Left hindlimb (tissue), 1 donor: ENCODE measurements at places on chromosomes 12 and 14.

DNA sequence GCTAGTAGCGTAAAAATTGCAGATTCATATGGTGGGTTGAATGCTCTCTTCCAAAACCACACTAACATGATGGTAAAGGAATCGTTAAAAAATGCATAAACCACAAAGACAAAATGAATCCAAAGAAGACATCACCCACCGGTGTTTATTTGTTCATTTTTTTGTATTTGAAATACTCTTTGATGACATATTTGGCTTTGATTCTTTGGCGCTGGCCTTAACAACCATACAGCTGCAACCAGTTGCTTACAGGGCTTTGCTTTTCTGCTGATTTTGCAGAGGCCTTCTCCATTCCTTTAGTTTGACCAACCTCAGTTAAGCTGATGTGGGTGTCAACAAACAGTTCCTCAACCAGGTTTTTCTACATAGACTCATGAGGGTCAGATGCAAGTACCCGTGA lies 103.5 kb downstream of the CACNA1C start:
- no peak for DNase-seq

GRCh38 chr14:89748004-89748403 lies 206.5 kb downstream of the EFCAB11 start:
- DNase-seq = no peak

DNA sequence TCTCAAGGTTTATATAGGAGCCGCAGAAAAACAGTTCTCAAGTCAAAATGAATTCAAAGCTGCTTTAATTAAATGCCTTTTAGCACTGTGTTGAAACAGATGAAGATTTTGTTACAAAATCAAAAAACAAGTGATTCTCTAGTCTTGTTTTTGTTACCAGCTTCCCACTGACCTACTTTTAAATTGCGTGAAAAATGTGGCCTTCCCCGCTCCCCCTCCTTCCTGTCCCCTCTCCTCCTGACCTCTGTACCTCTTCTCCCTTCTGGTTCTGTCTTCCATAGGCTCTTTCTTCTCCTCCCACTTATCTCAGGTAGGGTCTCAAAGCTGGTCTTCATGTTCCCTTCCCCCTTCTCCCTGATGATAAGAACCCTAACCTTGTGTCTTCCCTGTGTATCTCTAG lies 90.0 kb upstream of the MDM1 start:
- no peak for DNase-seq

DNA sequence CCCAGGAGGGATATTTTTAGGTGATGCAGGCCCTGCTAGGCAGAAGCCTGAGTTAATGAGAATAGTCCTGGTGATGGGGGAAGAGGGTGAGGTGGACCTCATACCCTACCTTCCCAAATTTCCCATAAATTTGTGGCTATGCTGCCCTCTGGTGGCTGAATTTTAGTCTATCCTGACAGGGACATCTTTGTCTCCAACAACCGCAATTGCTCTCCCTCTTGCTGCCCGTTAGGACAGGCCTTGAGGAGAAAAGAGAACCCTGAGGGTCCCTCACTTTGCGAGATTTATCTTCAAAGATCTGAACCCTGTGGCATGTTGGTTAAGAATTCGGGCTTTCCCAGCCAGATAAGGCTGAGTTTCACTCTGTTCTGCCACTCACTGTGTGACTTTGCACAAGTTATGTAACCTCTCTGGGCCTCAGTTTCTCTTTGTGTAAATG lies 9.8 kb upstream of the ZNF385A start:
- no peak for DNase-seq

- no peak for DNase-seq
Observed at GRCh38 chr12:119145367-119145766, 33.4 kb upstream of the HSPB8 start.

- DNase-seq = no peak
Observed at GRCh38 chr12:89357297-89357730, 5.0 kb upstream of the DUSP6 start.

DNA sequence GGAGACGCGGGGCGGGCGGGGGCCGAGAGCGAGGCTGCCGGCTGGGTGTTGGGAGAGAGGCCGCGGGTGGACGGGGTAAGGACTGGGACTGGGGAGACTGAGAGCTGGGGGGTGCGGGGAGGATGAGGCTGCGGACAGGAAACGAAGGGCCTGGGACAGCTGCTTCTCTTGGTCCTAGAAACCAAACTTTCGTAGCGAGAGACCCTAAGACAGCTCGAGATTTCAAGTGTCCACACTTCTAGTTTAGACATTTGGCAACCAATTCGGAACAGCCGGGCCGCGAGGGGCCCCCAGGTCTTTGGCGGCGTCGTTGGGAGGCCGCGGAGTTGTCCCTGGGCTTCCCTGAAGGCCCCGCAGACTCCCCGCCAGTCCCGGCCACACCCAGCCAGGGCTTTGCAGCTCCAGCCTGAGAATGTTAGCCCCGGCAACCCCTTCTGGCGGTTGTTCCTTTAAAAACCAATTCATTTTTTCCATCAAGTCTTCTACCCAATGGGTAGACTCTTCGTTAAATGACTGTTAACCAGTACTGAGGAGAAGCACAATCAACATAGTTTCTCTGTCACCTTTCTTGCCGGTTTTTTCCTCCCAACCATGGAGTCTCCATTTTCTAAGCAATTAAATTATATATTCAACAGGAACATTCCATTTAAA lies 11.5 kb downstream of the NKX2-1 start:
- no peak for DNase-seq

DNA sequence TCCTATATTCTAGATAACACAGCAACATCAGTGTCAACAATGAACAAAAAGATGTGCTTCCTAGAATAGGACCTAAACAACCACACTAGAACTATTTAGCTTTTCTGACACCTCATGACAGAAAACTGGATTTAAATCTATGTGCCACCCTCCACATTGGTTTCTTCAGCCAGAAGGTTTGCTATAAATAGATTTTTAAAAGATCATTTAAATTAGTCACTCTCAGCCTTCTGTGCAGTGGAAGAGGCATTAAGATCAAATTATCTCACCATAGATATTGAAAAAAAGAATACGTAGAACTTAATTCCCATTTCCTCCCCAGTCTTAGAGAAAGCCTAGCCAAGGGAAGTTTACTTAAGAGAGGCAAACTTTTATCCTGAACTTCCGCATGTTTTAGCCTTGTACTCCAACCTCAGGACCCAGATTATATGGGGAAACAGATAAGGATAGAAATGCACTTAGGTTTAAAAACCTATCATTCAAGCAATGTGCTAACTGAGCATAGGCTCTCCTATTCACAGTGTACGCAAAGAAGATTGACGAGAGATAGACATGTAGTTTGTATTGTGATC lies 59.6 kb downstream of the NELL2 start:
- no peak for DNase-seq

DNA sequence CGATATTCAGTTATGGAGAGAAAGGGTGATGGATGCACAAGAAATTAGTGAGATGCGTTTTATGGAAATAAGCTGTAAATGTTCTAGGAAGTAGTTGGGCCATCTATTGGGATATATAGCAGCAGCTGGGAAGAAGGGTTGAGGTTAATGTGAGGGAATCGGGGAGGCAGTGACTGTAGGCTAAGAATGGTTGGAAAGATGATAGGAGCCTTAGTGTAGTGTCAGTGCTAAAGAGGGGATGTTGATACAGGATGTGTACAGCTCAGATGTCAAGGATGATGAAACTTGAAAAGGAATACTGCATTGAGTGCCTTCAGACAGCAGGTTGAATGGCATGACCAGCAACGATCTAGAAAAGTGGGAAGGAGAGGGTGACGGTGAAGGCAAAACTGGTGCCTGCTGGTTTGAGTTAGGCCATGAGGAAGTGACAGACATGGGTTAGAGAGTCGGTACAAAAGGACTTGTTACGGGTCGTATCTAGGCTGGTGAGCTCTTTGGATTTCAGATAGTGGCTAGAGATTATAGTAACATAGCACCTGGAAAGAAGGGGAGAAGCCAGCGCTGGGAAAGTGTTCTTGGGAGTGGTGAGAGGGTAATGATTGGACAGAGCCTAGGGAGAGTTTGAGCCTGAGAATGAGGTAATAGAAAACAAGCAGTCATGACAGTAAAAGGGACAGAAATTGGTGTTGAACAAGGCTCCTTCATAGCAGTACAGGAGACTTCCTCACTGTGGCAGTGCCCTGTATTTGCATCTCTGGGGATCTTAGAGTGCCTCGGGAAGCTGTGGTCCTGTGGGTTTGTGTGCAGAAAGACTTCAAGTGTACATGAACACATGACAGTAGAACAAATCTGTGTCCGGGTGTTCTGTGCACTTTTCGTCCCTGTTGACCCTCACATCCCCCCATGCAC lies 9.6 kb downstream of the MARS1 start:
- DNase-seq = no peak

- DNase-seq = no peak
Observed at GRCh38 chr14:51610771-51611170, 40.9 kb upstream of the FRMD6 start.

- DNase-seq = no peak
Observed at GRCh38 chr12:50918584-50919316, 33.6 kb upstream of the HIGD1C start.

GRCh38 chr14:34981743-34982420 lies 910 bp upstream of the SRP54 start:
- DNase-seq = no peak

DNA sequence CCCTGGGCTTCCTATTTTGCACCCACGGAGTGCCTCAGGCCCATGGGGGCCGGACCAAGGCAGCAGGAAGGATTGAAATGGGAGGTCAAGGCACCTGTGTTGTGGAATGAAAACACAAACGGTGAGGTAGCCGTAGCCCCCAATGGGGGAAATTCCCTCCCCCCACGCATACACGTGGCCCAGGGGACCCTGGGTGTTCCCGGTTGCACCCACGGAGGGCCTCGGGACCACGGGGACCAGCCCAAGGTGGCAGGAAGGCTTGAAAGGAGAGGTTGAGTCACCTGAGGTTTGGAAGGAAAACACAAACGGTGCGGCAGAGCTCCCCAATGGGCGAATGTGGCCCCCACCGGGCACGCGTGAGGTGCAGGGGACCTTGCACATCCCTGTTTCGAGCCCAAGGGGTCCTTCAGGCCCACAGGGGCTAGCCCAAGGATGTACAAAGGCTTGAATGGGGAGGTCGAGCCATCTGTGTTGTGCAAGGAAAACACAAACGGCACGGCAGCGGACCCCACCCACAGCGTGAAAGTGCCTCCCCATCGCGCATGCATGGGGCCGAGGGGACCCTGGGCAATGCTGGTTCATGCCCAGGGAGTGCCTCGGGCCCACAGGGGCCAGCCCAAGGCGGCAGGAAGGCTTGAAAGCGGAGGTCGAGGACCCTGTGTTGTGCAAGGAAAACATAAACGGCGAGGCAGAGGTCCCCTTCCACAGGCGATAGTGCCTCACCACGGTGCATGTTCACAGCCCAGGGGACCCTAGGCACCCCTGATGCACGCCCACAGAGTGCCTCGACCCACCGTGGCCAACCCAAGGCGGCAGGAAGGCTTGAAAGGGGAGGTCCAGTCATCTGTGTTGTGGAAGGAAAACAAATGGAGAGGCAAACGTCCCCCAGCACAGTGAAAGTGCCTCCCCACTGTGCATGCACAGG lies 376.7 kb downstream of the ALG10 start:
- peak; percentile 9 for DNase-seq

GRCh38 chr12:52513736-52514135 lies 6.5 kb downstream of the KRT5 start:
- no peak for DNase-seq

- no peak for DNase-seq
Observed at GRCh38 chr12:69389831-69390230, 30.3 kb downstream of the YEATS4 start.

DNA sequence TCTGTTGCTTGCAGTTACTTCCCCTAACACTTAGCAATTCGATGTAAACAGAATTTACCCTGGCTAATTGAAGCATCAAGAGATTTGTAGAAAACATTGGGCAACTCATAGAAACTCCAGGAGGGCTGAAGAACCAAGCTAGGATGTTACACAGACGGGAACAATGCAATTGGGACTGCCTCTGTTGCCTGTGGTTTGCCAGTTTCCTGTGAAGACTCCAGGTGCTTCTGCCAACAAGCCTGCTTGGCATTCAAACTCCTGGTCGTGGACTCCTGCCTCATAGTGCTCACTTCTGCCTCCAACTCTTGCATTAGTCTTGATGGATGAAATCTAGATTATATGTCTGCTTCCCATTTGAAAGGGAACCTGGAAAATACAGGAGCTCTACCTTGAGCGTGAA lies 246.0 kb downstream of the BMP4 start:
- no peak for DNase-seq

DNA sequence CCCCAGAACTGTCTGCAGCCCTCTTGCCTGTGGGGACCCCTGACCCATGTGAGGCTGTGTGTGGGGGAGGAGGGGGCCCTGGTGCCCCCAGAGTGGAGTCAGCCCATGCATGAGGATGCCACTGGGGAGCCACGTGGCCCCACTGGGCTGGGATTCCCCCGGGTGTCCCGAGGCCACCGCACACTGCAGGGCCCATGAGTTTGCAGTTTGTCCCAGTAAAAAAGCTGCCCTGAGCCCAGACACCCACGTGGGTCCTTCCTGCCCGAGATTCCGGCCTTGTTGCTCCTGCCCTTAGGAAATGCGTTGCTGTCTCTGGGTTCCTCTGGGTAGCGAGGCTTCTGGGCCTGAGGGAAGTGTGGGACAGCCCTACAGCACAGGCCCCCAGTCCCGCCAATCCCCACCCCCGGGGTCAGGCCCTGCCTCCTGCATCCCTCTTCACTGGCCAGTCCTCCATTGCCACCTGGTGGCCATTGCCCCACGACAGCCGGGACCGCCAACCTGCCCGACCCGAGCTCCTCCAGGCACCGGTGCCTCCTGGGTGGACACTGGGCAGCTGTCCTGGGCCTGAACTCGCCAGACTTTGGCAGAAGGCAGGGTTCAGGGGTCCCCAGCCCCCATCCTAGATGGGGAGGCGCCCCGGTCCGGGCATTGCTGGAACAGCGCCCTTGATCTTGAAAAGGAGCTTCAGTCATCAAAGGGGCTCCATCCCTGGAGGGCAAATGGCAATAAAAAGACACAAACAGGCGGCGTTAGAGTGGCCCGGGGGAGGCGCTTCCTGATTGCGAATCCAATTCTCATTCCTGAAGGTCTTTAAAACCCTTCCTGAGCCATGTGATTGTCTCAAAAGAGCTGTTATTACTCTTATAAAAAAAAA lies 15.6 kb upstream of the C14orf180 start:
- DNase-seq = peak; percentile 78
